Thoracic aorta (tissue), 2 donors: ENCODE measurements at places on chromosomes 12 and 14.

GRCh38 chr12:102297412-102297811 lies 99.8 kb upstream of the PMCH start:
- H3K27ac ChIP-seq, result no peak overlapping the region
- H3K4me1 ChIP-seq, result no peaks in the 10 kb centered on the region
- no peaks in the 10 kb centered on the region for H3K36me3 ChIP-seq
- H3K4me3 ChIP-seq, result no peak overlapping the region
- no peak for DNase-seq

- no peak overlapping the region for H3K27ac ChIP-seq
- H3K4me3 ChIP-seq, result no peak overlapping the region
- H3K4me1 ChIP-seq, result peaks cover 35% of the 10 kb centered on the region
- no peak for DNase-seq
Measured at GRCh38 chr14:32571995-32572866, 243.1 kb downstream of the AKAP6 start.

GRCh38 chr12:24664161-24664880 lies 284.6 kb downstream of the BCAT1 start:
- H3K27me3 ChIP-seq, result no peaks in the 10 kb centered on the region
- no peak overlapping the region for H3K4me3 ChIP-seq
- no peaks in the 10 kb centered on the region for H3K4me1 ChIP-seq
- no peaks in the 10 kb centered on the region for H3K36me3 ChIP-seq
- H3K27ac ChIP-seq, result no peak overlapping the region
- DNase-seq, result no peak

GRCh38 chr12:49933796-49934195 lies 16.7 kb upstream of the AQP2 start:
- H3K36me3 ChIP-seq, result no peaks in the 10 kb centered on the region
- no peak overlapping the region for H3K4me3 ChIP-seq
- no peak overlapping the region for H3K27ac ChIP-seq
- no peak for DNase-seq

DNA sequence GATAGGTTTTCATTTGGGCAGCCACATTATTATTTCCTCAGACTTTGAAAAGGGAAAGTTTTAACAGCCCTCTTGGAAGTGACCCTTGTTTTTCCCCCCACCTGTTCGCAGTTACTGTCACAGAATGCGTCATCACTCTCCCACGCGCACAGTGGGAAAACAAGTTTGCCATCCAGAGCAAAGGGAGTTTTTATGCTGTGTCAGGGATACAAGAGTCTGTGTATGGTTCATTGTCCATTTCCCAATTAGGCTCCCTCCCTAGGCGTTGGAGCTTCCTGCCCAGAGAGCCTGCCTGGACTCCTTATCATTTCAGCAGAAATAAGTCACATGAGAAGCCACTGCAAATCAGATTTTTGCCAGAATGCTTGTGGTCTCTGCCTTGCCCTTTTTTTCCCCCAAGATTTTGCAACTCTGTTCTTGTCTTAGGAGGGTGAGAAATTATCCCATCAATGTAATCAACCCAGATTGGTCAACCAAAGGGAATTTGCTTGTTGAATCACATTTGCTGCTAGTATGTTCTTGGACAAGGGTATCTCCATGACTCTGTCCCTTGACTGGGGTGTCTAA lies 104.1 kb downstream of the IGF1 start:
- no peaks in the 10 kb centered on the region for H3K4me1 ChIP-seq
- H3K36me3 ChIP-seq, result no peaks in the 10 kb centered on the region
- no peak overlapping the region for H3K27ac ChIP-seq
- DNase-seq, result no peak
- no peaks in the 10 kb centered on the region for H3K27me3 ChIP-seq

DNA sequence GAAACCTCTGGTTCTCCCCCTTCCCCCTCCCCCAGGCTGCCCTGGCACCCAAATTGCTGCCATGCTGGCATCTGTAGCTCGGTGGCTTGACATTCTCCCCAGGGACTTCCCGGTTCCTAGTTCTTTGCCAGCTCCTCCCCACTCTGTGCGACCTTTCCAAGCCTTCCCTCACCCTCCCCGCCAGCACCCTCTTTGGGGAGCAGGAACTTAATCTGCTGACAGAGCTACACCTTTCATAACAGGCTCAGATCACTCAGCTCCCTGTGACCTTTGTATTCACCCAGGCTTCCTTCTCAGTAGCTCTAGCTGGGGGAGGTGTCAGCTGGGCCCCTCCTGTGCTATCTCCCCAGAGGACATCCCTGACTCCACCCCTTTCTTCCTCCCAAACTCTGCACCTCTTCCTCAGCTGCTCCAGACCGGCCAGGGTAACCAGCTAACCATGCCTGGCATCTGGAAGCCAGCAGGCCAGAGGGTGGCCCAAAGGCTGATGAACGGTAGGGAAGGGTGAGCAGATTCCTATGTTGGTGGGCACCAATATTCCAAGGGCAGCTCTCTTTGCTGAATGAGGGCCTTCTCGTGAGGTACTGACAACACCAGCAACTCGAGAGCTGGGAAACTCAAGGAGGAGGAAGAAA lies 1.8 kb upstream of the COX14 start:
- H3K27ac ChIP-seq, result peak overlapping the region; percentile 99
- DNase-seq, result no peak
- H3K4me3 ChIP-seq, result peak overlapping the region; percentile 53
- peaks cover 37% of the 10 kb centered on the region for H3K4me1 ChIP-seq

GRCh38 chr12:12721176-12721751 lies 4.1 kb downstream of the CDKN1B start:
- peak overlapping the region; percentile 98 for H3K4me3 ChIP-seq
- H3K27me3 ChIP-seq, result no peaks in the 10 kb centered on the region
- peak overlapping the region; percentile 99 for H3K27ac ChIP-seq
- DNase-seq, result no peak
- H3K36me3 ChIP-seq, result peaks cover 6% of the 10 kb centered on the region
- peaks cover 45% of the 10 kb centered on the region for H3K4me1 ChIP-seq

GRCh38 chr14:103521438-103521950 lies 1.1 kb downstream of the CKB start:
- H3K27ac ChIP-seq, result peak overlapping the region; percentile 38
- DNase-seq, result no peak
- peak overlapping the region; percentile 81 for H3K4me3 ChIP-seq

- H3K4me3 ChIP-seq, result peak overlapping the region; percentile 32
- H3K27me3 ChIP-seq, result no peaks in the 10 kb centered on the region
- no peak for DNase-seq
- peaks cover 24% of the 10 kb centered on the region for H3K36me3 ChIP-seq
Measured at GRCh38 chr14:92655419-92656201, 92.8 kb downstream of the LGMN start.

DNA sequence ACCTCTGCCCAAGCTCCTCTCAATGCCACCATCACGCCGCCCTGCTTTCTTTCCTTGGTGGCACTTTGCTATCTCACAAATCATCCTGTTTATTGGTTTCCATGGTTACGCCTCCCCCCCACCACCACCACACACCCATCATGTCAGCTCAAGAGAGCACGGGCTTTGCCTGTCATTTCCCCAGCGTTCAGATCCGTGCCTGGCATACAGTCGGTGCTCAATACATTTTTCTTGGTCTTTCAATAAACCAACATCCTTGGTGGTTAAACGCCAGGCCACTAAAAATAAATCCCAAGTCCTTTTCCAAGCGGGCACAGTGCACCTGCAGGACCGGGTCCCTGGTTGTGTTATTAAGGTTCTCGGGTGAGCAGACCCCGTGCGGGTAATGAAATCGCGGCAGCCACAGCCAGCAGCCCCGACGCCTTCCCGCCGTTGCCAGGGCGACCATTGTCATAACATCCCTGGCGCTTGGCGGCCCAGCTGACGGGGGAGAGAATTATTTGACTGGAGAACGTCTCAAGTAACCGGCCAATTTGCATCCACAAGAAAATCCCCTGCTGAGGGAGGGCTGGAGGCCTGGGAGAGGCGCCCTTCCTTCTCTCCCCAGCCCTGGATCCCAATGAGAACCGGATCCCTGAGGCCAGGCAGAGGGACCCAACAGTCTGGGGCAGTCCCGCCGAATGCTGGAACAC lies 92.9 kb downstream of the KSR2 start:
- H3K27me3 ChIP-seq, result no peaks in the 10 kb centered on the region
- H3K4me3 ChIP-seq, result no peak overlapping the region
- no peak overlapping the region for H3K27ac ChIP-seq
- no peak for DNase-seq
- no peaks in the 10 kb centered on the region for H3K36me3 ChIP-seq

GRCh38 chr14:63393012-63393411 lies 74.3 kb upstream of the GPHB5 start:
- H3K4me1 ChIP-seq, result no peaks in the 10 kb centered on the region
- no peak for DNase-seq
- no peak overlapping the region for H3K4me3 ChIP-seq
- H3K36me3 ChIP-seq, result peaks cover 14% of the 10 kb centered on the region
- no peaks in the 10 kb centered on the region for H3K27me3 ChIP-seq

GRCh38 chr12:101594700-101595099 lies at the start of gene MYBPC1:
TSS of gene MYBPC1 (plus strand) at chr12:101594971. CDS start at chr12:101595071, 100 bp downstream.
- no peaks in the 10 kb centered on the region for H3K27me3 ChIP-seq
- H3K4me1 ChIP-seq, result no peaks in the 10 kb centered on the region
- H3K27ac ChIP-seq, result no peak within 1 kb of the TSS
- no peak for DNase-seq
- H3K36me3 ChIP-seq, result no peaks in the 10 kb centered on the region

- no peak overlapping the region for H3K4me3 ChIP-seq
- no peak overlapping the region for H3K27ac ChIP-seq
- H3K36me3 ChIP-seq, result no peaks in the 10 kb centered on the region
- no peaks in the 10 kb centered on the region for H3K4me1 ChIP-seq
- no peak for DNase-seq
Measured at GRCh38 chr12:38838056-38838850, 67.1 kb downstream of the CPNE8 start.

- H3K4me1 ChIP-seq, result peaks cover 7% of the 10 kb centered on the region
- peaks cover 5% of the 10 kb centered on the region for H3K27me3 ChIP-seq
- DNase-seq, result no peak
- peak within 1 kb of the TSS; percentile 29 for H3K4me3 ChIP-seq
Measured at GRCh38 chr14:104604458-104605449, at the start of gene TMEM179. TSS of gene TMEM179 (minus strand) at chr14:104604772. CDS start at chr14:104604741, 31 bp downstream.

GRCh38 chr12:24138041-24138440 lies 188.6 kb upstream of the SOX5 start:
- no peak for DNase-seq
- H3K4me1 ChIP-seq, result no peaks in the 10 kb centered on the region
- no peak overlapping the region for H3K4me3 ChIP-seq

DNA sequence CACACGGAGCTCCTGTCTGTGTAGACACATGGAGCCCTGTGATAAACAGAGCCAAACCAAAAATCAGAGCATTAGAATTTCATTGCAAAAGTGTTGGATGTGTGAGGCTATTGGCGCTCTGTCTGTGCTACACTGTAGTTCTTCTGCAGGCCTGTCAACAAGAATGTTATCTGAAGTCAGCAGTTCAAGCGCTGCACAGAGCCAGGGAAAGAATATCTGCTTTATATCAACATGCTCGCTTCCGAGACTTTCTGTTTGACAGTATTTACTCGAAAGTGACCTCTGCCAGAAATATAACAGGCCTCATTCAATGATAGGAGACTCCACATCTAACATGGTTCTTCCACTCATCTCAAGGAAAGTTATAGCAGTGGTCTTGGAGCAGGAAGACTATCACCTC lies 118.3 kb downstream of the CCER1 start:
- H3K36me3 ChIP-seq, result no peaks in the 10 kb centered on the region
- H3K4me3 ChIP-seq, result no peak overlapping the region
- DNase-seq, result no peak
- H3K27ac ChIP-seq, result no peak overlapping the region
- no peaks in the 10 kb centered on the region for H3K27me3 ChIP-seq

- no peaks in the 10 kb centered on the region for H3K4me1 ChIP-seq
- H3K4me3 ChIP-seq, result no peak overlapping the region
Measured at GRCh38 chr12:4974217-4974616, 64.5 kb downstream of the KCNA1 start.

- no peak overlapping the region for H3K27ac ChIP-seq
- no peak overlapping the region for H3K4me3 ChIP-seq
- no peaks in the 10 kb centered on the region for H3K27me3 ChIP-seq
- DNase-seq, result no peak
Measured at GRCh38 chr14:91238661-91239060, 5.8 kb downstream of the GPR68 start.

- H3K4me3 ChIP-seq, result no peak overlapping the region
- H3K36me3 ChIP-seq, result no peaks in the 10 kb centered on the region
- peaks cover 28% of the 10 kb centered on the region for H3K4me1 ChIP-seq
- no peaks in the 10 kb centered on the region for H3K27me3 ChIP-seq
Measured at GRCh38 chr12:104676636-104677035, 219.9 kb downstream of the CHST11 start.

GRCh38 chr14:91706996-91707395 lies 24.9 kb downstream of the CATSPERB start:
- H3K27ac ChIP-seq, result no peak overlapping the region
- no peak for DNase-seq

DNA sequence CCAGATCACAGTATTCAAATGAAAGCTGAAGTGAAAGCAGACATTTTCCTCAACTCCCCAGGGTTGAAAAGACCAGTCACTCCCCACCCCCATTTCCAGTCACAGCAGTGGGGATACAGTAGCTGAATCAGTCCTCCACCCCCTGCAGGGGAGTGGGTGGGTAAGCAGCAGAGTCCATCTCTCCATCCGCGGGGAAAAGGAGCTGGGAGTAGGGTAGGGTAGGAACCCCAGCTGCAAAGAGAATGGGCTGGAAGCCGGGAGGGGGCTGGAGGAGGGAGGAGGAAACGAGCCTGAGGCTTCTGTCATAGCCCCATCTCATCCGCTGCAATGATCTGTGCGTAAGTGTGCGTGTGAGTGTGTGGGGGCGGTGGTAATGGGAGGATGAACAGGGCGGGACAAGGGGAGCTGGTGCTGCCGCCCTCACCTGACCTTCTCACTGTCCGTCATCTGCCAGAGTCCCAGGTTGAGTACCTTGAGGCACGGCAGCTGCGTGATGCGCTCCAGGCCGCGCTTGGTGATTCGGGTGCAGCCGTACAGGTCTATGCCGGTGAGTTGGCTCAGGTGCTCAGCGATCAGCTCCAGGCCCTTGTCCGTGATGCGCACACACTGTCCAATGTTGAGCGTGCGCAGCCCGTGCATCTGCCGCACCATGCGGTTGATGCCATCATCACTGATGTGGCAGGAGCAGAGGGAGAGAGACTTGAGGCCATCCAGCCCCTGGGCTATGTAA lies 1.8 kb downstream of the FBXL14 start:
- H3K27me3 ChIP-seq, result no peaks in the 10 kb centered on the region
- no peaks in the 10 kb centered on the region for H3K36me3 ChIP-seq
- H3K27ac ChIP-seq, result peak overlapping the region; percentile 75

GRCh38 chr12:54338698-54339296 lies 13.9 kb downstream of the COPZ1 start:
- DNase-seq, result no peak
- H3K27ac ChIP-seq, result no peak overlapping the region
- H3K4me1 ChIP-seq, result peaks cover 41% of the 10 kb centered on the region
- no peak overlapping the region for H3K4me3 ChIP-seq
- no peaks in the 10 kb centered on the region for H3K27me3 ChIP-seq

DNA sequence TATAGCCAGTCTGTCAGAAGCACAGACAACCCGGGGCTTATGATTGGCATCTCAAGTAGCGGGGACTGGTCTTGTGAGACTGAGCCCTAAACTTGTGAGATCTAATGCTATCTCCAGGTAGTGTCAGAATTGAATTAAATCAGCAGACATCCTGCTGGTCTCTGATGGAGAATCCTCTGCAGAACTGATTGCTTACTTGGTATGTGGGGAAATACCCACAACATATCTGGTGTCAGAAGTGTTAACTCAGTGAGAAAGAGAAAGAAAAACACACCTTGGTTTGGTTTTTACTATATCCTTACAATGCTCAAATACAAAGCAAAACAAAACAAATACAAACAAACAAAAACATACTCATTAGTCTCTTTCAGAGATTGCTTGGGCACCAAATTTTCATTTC lies 10.0 kb downstream of the SEL1L start:
- H3K4me3 ChIP-seq, result no peak overlapping the region
- H3K27ac ChIP-seq, result no peak overlapping the region
- H3K4me1 ChIP-seq, result peaks cover 22% of the 10 kb centered on the region
- no peaks in the 10 kb centered on the region for H3K27me3 ChIP-seq
- peaks cover 20% of the 10 kb centered on the region for H3K36me3 ChIP-seq
- DNase-seq, result no peak
